ENCODE measurements at places on chromosomes 2 and 18.

- DNase-seq = no peak
Observed at GRCh38 chr18:5463390-5463789, 80.4 kb downstream of the EPB41L3 start.

DNA sequence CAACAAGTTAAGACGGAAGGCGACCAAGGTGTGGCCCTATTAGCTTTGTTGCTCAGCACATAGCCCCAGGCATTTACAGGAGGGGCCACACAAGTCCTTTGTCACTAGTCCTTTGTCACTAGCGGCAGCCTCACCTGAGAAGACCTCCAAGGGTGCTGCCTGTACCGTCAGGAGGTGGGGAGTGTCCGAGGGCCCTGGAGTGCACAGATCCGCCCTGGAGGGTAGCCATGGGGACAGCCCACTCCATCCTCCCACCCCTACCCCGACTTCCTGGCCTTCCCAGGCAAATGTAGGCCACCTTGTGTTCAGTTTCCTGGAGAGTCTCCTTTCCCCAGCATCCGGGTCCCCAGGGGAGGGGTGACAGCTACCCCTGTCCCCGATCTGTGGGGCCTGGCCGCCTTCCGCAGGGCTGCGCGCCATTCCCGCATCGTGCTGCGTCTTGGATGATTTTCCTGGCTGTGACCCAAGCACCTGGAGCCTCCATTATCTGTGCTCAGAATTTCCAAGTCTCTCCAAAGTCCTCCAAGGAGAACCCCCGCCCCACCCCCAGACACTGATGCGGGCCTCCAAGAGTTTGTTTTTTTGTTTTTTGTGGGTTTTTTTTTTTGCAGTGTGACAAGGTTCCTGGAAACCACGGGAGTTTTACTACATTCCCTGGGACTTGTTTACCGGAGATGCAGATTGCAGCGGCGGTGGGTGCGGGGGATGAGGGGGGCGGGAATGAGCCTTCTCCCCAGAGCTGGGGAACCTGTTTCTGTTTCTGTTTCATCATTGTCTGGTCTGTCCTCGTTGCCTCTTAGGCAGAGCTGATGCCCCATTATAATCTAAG, 28.6 kb downstream of the TEX44 start:
- DNase-seq = no peak

GRCh38 chr18:27695052-27695451, 481.9 kb downstream of the CDH2 start:
- no peak for DNase-seq

GRCh38 chr18:63999871-64000270, 30.0 kb downstream of the SERPINB8 start:
- no peak for DNase-seq

- no peak for DNase-seq
Observed at GRCh38 chr2:239255628-239256349, 145.0 kb downstream of the HDAC4 start.

- no peak for DNase-seq
Observed at GRCh38 chr2:36338827-36339145, 16.8 kb upstream of the CRIM1 start.

GRCh38 chr18:6661692-6662415, 67.7 kb upstream of the ARHGAP28 start:
- no peak for DNase-seq

GRCh38 chr2:69013142-69013839, at the start of gene ANTXR1:
Gene ANTXR1 (plus strand): TSS chr2:69013179. CDS start chr2:69013500, 321 bp downstream.
- no peak for DNase-seq

GRCh38 chr2:188853307-188853706, 120.9 kb upstream of the COL3A1 start:
- no peak for DNase-seq

GRCh38 chr18:3595369-3596273, 145.6 kb downstream of the TGIF1 start:
- DNase-seq = no peak

DNA sequence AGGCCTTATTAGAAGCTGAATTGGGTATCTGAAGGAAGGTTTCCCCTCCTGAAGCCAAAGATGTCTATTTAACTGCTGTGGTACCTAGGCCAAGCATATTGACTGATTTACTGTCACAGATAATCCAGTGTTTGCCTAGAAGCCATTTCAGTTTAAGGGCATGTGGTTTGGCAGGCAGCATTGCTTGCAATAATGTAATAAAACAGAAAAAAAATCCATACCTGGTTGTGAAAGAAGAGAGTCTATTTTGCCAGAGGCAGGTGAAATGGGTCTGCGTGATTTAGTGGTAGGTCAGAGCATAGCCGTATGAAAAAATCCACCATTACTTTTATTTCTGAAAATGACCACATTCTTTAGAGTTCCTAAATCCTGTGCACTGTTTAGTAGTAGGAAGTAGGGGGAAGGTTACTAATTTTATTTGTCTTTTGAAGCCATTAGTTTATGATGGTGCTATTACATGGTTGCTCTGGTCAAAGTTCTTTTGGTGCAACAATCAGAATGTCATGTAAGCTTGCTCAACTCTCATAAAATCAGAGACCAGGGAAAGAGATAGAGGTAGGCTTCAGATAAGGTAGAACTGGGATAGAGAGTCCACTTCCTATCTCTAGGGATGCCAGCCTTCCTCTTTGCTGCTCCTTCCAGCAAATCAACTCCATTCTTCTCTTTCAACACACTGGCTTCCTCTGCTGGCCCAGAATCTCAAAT, 343.4 kb downstream of the GPD2 start:
- DNase-seq = no peak

GRCh38 chr18:34928088-34928753, 113.0 kb upstream of the MAPRE2 start:
- DNase-seq = no peak

- DNase-seq = no peak
Observed at GRCh38 chr2:222569826-222570225, 86.1 kb downstream of the FARSB start.

DNA sequence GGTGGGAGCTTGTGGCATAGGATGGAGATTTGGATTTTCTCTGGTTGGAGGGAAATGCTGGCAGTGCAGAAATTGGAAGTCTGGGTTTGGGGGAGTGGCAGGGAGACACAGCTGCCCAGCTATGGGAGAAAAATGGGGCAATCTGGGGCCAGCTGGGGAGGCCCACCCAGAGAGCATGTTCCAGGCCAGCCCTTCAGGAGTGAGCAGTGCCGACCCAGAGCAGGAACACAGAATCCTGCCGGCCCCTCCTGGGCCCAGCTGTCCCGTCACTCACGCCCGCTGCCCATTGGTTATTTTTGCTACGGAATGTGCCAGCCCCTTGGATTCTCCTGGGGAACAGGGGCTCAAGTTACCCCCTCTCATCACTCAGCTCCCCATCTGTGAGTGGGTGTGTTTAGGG, 4.9 kb downstream of the SPEG start:
- no peak for DNase-seq

DNA sequence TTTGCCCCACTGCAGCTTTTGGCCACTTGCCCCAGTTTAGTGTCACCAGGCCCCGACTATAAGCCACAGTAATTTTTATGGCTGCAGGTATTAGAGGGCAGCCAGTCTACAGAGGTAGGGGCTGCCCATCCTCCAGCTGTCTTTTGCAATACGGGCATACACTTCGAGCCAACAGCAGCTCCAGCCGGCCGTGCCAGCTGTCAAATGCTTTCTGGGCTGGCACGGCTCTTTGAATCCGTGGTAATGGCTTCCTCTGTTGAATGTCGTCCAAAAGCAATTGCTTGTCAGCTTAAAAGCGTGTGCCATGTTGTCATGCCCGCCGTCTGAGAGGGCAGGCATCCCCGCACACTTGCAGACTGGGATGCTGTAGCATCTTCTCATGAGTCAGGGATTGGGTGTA, 41.3 kb downstream of the BCL2L11 start:
- DNase-seq = no peak

DNA sequence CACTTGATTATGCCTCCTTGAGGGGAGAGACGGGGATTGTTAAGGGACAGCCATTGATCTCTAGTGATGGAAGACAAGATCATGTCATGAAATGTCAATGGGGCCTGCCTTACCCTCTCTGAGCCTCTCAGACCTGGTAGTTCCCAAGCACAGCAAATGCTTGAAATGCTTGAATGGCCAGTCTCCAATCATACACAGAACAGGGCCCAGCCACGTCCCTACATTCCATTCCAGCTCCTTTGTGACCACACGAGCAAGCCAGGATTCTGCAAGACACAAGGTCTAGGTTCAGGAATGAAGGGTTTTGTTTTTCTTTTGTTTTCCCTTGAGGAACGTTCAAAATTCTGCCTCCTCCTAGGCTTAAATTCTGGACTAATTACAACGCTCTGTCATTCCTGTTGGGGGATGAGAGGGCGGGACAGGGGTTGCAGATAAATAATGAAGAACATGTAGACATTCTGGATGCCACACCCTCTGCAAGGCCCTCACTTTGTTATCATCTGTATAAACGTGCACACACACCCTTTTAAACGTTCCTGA, 98.1 kb upstream of the YPEL5 start:
- DNase-seq = no peak

- DNase-seq = no peak
Observed at GRCh38 chr18:43396266-43396665, 119.0 kb upstream of the SYT4 start.

GRCh38 chr2:8132879-8133278, 549.0 kb upstream of the ID2 start:
- DNase-seq = no peak

DNA sequence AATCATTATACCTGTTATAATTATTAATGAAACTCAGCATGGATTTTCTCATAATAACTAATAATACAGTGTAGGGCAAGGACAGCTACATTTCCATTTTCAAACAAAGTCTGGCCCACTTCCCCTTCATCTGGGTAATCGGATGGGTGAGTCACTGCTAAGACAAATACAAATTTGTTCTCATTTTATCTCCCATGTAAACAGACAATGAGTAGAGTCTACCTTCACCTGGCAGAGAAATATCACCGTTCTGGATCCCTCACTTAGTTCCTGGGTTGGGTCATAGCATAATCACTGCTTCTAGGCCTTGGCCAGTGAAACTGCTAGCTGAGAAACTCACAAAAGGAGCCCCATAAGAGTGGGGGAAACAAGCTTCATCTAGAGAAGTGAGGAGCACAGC, 9.2 kb downstream of the CNTNAP5 start:
- DNase-seq = no peak

DNA sequence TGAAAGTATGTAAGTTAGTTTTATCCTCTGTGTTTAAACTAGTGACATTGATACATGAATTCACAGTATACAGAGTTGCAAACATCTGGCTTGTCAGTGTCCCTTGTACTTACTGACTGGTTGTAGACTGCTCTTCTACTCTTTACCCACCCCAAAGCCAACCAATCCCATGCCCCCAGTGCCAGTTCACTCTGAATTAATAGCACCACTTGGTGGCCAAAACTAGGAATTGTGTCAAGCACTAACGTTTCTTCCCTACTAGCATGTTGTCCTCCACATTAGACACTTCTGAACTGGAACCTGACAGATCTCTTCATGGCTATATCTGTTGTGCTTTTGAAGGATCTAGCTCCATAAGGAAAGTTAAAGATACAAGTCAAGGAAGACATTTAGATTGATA, 27.2 kb upstream of the OTX1 start:
- DNase-seq = no peak

DNA sequence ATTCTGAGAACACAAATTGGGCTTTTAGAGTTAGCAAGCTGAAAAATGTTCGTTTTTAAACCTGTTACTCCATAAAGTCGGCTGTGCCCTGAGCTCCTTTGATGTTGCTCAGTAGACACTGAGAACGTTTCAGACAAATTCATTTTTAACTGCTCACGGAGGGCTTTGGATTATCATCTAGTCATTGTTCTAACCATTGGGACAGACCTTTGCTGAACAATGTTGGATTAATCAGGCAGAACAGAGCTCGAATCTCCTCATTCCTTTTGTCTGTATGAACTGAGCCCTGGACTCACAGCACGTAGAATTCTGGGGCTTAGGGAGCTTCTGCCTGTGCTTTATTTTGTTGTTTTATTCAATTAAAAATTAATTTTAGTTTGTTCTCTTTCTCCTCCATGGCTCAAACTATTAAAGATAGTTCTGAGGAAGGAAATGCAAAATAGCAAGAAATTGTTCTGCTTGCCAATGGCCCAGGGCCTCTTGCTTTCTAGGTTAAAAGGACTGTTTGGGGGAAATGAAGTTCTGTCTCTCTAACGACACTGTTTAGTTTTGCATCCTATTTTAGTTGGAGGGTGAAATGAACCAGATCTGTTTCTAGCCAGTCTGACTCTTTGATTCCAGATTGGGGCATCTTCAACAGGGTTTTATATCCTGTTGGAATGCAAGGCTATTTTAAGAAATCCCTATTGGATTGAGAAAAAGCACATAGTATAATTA, 114.7 kb upstream of the CXCR4 start:
- no peak for DNase-seq

GRCh38 chr2:144678736-144679135, 158.8 kb upstream of the ZEB2 start:
- no peak for DNase-seq

DNA sequence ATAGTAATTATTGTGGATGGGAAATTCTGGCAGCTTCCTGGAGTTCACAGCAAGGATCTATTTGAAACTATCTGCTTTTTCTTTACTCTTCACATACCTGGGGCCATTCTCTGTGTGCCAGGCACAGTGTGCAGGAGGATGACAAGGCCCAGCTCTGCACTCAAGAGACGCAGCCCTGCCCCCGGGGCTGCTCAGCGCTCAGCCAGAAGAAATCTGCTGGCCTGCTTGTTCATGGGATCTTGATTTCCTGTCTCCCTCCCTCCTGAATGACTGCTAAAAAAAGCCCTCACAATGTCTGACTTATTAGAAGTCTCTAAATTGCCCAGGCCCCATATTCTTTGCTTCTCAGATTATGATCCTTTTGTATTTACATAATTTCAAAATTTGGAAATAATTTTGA, 210.9 kb downstream of the DCDC2C start:
- no peak for DNase-seq

- no peak for DNase-seq
Observed at GRCh38 chr2:173881461-173881860, 83.7 kb downstream of the SP3 start.

DNA sequence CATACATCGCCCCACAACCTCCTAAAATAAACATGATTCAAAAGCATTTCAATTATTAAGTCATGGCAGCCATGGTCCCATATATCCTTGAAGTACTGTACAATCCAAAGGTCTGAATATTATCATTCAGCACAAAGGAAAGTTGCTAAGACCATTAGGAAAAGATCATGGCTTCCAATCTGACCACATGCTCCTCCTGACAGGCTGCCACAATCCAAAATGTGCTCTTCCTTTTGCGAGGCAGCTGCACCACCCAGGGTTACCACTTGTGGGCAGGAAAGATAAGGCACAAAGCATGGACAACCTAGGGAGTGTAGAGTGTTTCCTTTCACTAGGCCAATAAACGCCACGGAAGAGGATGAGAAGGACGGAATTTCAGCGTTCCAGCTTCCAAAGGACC, 5.4 kb downstream of the BOLA3 start:
- no peak for DNase-seq

DNA sequence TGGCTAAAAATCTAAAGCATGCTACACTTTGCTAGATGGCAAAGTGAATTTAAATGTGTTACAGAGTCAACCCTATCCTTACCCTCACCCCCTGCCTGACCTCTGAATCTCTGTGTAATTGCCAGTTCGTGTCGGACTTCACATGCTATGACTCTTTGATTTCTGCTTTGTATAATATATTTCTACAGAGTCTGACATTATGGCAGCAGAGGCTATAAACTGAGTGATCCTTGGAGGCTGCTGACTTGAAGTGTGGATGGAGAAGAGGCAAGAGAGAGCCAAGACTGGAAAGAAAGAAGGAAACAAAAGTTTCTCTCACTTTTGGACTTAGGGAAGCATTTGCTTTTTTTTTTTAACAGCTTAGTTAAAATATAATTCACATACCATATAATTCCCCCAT, 89.9 kb upstream of the CYP26B1 start:
- no peak for DNase-seq

Measured in stimulated activated CD4-positive, alpha-beta T cell treated with anti-CD3 and anti-CD28 coated beads, TNF-alpha, amount 100 ng/mL, for 1 hour (primary cell).